ENCODE measurements at places on chromosomes 6 and 20. TPM values are rescaled to one million over a fixed set of nuclear protein-coding genes. Genes with fewer than 3 reads are reported as not detected.

DNA sequence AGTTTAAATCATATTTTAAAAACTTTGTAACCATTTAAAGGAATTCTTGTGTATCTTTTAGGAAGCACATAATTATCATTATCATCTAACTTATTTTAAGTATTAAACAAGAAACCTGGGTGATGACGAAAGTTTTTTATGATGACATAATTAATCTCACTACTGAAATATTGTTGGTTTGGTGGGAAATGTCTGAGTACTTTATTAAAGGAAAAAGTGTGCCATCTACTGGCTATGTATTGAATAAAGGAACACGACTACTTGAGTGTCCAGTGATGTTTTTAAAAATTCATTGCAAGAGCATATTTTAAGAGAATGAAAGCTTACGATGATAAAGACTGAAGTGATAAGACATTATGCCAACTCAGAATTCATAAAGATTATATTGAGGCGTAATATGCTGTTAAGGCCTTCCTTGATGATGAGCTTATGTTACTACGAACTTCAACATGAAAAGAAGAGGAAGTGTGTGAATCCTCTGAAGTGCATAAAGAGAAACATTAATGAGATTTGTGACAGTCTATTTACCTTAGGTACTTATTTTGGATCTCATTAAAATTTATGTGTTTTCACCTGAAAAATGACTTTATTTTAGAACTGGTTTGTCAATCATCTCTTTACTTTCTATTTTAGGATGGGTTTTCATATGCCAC lies 12.0 kb upstream of the TRMT11 start:
- peak; percentile 16 for DNase-seq

- DNase-seq = no peak
These were observed 309.8 kb downstream of the PKHD1 start for GRCh38 chr6:51777618-51778017.

- DNase-seq = no peak
These were observed 37.1 kb downstream of the PHF3 start for GRCh38 chr6:63672582-63673129.

GRCh38 chr6:19578481-19578880 lies 258.7 kb upstream of the ID4 start:
- no peak for DNase-seq

- DNase-seq = peak; percentile 84
These were observed 45.5 kb upstream of the HLA-E start for GRCh38 chr6:30443657-30444450.

DNA sequence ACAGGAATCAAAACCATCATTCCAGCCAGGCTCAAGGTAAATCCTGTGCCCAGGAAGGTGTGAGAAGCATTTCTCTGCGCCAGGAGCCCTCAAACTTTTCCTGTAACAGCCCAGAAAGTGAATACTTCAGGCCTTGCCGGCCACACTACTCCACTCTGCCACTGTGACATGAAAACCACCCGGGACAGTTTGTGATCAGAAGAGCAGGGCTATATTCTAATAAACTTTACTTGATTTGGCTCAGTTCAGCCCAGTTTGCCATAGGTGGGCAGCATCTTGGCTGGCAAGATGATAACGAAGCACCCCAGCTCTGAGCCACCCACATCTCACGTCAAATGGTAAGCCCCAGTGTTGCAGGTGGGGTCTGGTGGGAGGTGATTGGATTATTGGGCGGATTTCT lies 249.4 kb downstream of the DLL1 start:
- no peak for DNase-seq

- DNase-seq = no peak
These were observed 9.7 kb downstream of the SNRPB start for GRCh38 chr20:2460752-2461424.

DNA sequence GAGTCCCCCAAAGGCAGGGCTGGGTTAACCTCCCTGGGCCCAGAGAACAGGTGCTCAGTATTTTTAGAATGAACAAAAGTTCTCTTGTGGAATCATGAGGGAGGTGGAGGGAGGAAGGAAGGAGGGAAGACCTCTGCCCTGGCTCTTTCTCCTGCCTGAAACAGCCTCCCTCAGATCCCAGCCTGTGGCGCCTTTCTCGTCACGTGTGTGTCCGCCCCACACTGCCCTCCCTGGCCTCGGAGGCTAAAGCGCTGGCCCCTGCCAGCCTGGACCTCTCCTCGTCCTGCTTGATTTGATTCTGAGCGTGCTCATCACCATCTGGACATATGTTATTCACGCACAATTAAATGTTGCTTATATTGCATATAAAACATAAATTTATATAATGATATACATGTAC lies 40.9 kb downstream of the PHACTR3 start:
- DNase-seq = no peak

DNA sequence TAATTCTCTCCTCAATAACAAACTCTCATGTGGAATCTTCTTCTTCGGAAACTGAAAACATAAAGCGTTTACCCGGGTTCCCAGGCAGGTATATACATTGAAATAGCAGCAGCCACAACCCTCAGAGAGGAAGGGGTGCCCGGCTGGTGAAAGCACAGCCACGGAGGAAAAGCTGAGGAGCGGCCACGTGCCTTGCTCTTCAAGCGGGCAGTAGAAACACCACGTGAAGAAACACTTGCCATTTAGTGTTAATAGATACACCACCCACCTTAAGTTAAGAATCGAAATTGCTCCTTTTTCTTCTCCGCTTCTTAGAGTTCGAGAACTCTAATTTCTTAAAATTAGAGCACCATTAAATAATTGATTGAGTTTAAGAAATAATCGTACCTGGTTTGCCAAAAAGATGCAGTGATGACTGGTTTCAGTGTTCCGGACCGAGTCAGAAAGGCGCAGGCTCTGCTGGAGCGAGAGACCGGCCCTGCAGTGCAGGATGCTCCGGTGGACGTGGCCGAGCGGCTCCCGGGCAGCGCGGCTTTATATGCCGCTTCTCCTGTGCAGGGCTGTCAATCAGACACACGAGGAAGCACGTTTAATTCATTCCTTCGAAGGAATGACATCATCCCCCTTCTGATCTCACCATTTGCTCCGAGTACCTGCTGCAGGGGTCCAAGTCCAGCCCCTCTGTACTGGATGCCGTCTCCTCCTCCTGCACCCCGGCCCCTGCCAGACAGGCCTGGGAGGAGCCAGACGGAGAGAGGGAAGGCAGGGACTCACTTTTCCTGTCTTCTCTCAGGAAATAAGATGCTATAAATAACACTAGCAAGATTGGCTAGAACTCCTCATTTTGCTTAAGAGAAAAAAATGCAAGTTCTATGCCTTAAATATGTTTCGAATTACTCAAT lies at the start of gene THBS2:
TSS of gene THBS2 (minus strand) at position 510 of the 902 bp plus-strand sequence. CDS start 3,062 bp downstream, outside the sequence.
- peak; percentile 53 for DNase-seq

- DNase-seq = peak; percentile 45
These were observed 18.2 kb downstream of the TMEM242 start for GRCh38 chr6:157304899-157305663.

DNA sequence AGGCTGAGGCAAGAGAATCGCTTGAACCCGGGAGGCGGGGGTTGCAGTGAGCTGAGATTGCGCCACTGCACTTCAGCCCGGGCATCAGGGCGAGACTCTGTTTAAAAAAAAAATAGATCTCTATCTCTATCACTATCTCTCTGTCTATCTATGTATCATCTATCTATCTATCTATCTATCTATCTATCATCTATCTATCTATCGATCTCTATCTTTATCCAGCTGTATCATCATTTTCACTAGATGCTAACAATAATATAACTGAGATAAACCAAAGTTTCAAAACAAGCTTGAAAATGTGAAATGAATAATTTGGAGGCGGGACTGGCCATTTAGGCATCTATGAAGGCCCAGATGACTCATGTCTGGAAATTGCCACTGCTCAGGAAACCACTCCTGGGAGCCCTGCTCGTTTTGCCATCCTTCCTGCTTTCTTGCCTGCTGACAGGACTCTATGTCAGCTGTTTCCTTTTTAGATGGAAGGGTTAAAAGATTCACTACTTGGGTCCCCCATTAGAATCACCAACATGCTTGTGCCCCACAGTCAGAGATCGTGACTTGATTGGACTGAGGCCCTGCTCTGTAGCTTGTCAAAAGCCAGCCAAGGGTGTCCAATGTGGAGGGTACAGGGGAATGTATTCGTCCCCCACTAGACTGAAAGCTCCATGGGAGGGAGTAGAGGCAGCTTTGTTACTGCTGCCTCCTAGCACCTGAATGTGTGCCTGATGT lies 61.7 kb downstream of the UTRN start:
- peak; percentile 89 for DNase-seq

The C20orf96 gene
- 0.57 TPM for total RNA-seq

The SNAP25 gene
- total RNA-seq = 0.80 TPM

The HLA-C gene
- 431 TPM for total RNA-seq

The TRIM40 gene
- not detected for total RNA-seq

The ADGRF5 gene
- 0.11 TPM for total RNA-seq

The GPX5 gene
- total RNA-seq = not detected

The SLC44A4 gene
- total RNA-seq = not detected
